ENCODE measurements at places on chromosomes 2 and 18.

- DNase-seq: no peak
Observed at GRCh38 chr2:234368861-234369261, 128.0 kb downstream of the ARL4C start.

DNA sequence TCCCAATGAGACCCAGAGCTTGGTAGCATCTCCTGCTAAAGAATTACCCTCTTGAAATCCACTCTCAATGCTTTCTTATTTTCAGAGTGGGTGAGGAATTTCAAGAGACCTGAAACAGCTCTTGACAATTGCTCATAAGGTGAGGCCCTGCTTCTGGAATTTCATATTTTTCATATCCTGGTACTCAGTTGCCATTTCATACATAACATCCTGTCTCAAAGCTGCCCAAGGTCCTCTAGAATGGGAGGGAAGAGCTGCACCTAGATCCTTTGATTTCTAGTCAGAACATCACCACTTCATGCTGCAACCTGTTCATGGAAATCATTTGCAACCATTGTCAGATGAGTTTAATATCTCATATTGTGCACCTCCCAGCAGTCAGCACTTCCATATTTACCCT is 404.8 kb upstream of the GALNT5 start:
- no peak for DNase-seq

DNA sequence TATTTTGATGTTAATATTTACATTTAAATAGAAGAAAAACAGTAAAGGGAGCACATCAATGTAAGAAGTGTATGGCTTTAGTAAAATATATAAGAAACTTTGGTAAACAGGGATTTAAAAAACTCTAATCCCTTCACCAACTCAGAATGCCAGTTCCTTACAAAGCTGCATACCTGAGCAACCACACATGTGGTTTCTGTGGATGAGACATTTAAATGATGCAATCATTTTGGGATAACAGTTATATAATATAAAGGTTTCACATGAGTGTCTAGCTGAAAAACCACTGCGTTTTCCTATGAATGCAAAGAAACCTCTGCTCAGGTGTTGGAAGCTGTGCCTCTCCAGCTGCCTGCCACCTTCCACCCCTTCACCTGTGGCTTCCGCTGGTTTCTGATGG is 209.1 kb upstream of the REV1 start:
- DNase-seq: no peak

- no peak for DNase-seq
Observed at GRCh38 chr2:129798301-129798581, 181.2 kb upstream of the RAB6C start.

DNA sequence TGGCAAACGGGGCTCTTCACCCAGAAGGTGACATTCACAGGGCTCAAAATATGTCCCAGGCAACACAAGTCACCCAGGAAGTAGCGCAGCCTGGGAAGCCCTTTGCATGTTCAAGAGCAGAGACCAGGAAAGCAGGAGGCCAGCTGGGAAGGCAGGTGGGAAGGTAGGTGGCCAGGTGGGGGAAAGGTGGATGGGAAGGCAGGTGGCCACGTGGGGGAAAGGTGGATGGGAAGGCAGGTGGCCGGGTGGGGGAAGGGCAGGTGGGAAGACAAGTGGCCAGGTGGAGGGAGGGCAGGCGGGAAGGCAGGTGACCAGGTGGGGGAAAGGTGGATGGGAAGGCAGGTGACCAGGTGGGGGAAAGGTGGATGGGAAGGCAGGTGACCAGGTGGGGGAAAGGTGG is 102.7 kb downstream of the ZNF516 start:
- no peak for DNase-seq

DNA sequence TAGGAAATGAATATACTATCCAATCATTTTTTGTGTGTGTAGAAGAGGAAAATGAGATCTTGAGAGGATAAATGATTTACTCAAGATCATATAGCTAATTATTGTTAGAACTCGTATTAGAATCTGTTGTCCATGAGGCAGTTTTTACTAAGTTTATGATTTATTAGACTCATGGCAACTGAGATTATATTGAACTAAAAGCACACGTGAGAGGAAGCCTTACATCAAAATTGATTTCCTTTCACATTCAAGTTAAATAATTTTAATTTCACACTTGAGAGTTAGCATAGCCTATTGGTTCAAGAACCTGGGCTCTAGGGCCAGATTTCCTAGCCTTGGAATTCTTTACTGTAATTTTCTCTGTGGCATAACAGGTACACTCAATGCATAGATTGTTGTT is 552.3 kb downstream of the ERBB4 start:
- no peak for DNase-seq

DNA sequence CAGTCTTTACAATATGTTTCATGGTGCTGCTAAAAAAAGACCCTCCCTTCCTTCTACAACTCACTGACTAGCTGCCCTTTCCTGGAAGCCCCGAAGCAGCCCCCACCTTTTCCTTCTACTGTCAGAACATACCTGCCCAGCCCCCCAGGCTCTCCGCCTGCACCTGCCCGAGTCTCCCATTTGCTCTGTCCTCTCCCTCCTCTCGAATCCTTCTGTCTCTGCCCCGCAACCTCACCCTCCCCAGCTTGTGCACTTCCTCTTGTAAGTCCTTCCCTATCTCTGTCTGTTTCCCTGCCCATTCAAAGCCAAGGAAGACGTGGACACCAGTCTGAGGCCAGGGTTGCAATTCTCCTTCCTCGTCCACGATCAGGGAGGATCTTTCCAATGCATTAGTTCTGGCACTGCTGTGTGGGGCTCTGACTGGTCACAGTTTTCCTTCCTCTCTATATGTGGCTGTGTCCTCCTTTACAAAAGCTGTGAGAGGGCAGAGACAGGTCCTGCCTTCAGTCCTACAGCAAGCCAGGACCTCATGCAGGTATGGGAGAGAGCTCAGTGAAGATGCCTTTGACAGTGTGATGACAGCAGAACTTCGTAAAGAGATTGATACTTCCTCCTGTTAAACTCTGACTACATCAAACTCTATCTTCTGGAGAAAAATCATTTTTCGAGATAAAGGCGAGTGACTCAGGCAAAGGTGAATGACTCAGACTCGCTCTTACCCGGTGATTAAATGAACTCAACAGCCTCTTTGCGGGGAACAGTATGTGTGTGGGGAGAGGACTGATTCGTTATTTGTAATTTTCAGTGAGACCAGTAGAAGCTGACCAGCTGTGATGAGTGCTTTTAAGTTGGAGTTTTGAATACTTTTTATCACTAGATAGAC is 14.2 kb downstream of the TNFRSF11A start:
- no peak for DNase-seq

DNA sequence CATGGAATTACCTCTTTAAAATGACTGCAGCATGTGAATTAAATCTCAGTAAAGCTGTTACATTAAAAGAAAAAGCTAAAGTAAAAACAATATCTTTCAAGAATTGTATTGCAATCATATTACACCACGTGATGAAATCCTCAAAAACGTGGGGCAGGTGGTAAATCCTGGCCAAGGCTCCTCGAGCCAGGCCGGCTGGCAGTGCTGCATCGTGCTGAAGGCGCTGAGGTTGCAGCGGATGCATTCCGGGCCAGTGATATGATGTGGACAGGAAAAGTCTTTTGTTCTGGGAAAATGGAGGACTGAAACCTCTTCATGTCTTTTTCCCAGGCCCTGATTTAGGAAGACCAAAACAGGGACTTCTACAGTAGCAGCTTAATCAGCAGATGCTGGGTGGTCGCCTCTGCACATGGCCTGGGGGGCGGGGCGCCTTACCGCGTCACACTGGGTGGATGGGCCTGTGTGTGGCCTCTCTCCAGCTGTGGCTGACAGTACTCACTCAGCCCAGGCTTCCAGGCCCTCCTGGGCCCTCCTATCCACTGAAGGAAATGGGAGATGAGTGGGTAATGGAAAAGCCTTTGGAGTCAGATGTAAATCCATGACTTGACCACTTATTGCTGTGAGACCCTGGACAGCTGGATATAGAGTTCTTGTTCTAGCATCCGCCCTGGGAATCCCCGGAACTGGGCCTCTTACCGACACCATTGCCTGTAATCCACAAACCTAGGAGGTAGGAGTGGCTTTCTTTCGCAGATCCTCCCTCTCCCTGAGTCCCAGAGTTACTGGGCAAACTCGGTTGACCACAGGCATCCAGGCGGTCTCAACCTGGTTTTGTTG is 45.1 kb downstream of the PROC start:
- DNase-seq: no peak

GRCh38 chr18:50117863-50118262 is 77.1 kb downstream of the MYO5B start:
- no peak for DNase-seq

GRCh38 chr2:98807221-98807620 is 76.3 kb upstream of the MGAT4A start:
- no peak for DNase-seq

DNA sequence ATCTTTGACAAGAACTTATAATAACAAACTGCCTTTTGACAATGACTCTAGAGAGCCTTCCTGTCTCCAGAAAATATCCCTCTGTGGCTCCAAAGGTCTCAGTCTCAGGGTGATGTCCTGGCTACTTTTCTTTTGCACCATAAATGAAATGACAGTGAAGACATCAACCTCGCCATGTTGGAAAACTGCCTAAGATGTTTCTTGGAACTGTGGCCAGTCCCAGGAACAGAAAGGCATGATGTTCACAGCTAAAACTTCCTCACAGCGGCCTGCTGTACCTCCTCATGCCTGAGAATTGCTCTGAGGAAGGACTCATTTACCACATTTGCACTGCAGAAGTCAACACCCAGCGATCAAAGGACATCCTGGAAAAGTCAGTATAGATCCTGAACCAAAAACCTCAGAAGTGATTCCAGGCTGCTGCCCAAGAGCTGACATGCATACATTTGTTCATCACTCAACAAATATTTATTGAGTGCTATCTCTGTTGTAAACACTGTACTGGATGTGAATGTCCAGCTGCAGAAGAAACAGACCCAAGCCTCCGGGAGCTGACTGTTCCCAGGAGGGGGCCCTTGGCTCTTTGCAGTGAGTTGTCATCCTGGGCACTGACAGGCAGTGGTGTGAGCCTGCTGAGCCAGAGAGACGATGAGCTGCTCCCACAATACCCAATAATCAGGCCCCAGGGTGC is 64.3 kb upstream of the ACSL3 start:
- no peak for DNase-seq

DNA sequence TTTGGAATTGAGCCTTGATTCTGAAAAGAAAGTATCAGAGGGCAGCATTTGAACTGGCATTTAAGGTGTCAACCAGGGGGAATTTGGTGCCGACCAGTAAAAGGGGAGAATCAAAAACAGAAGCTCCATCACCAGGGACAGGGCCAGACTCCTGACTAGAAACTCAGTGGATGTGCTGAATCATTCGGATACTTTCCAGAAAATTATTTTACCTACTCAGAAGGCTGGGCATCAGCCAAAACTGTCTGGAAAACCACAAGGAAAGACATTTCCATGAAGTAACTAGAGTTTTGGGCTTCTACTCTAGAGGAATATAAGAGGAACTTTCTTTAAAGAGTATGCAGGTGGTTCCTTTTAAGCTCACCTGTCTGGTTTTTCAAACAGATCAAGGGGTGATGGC is 756.6 kb downstream of the RNF144A start:
- no peak for DNase-seq

DNA sequence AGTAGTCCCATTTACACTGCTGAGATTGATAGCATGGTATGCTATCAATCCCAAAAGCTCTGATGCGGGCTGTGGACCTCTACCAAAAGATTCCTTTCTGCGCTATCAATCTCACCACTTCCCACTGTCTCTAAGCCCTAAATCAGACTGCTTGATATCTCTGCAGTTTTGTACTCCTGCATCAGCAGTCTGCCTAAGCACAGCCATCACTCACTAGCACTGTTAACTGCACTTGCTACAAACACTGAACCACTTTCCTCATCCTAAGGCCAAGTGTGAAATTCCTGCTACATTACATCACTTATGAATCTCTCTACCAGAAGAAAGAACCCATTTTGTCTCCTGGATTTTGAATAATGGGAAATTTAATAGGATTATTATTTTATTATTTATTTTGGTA is 237.0 kb downstream of the HNMT start:
- DNase-seq: no peak

GRCh38 chr2:239928391-239929350 is 96.5 kb downstream of the NDUFA10 start:
- no peak for DNase-seq

- no peak for DNase-seq
Observed at GRCh38 chr2:112032224-112032586, 22.9 kb upstream of the TMEM87B start.

DNA sequence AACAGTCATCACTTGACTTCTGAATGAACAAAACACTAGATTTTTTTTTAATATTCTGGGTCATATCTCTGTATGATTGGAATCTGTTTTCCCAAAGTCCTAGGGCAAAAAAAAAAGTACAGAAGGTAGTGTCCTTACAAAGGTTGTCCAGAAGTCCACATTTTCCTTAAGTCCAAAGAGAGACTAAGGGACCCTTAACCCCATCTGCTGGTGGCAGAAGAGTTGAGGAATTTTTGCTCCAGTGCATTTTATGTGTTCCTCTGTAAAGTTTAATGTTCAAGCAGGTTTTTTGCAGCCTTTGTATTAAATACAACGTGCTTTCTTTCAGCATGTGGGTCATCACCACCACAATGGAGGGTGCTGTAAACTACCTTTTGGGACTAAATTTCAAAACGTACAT is 215.9 kb downstream of the SP3 start:
- no peak for DNase-seq

GRCh38 chr2:222993920-222994650 is 57.9 kb upstream of the KCNE4 start:
- no peak for DNase-seq

DNA sequence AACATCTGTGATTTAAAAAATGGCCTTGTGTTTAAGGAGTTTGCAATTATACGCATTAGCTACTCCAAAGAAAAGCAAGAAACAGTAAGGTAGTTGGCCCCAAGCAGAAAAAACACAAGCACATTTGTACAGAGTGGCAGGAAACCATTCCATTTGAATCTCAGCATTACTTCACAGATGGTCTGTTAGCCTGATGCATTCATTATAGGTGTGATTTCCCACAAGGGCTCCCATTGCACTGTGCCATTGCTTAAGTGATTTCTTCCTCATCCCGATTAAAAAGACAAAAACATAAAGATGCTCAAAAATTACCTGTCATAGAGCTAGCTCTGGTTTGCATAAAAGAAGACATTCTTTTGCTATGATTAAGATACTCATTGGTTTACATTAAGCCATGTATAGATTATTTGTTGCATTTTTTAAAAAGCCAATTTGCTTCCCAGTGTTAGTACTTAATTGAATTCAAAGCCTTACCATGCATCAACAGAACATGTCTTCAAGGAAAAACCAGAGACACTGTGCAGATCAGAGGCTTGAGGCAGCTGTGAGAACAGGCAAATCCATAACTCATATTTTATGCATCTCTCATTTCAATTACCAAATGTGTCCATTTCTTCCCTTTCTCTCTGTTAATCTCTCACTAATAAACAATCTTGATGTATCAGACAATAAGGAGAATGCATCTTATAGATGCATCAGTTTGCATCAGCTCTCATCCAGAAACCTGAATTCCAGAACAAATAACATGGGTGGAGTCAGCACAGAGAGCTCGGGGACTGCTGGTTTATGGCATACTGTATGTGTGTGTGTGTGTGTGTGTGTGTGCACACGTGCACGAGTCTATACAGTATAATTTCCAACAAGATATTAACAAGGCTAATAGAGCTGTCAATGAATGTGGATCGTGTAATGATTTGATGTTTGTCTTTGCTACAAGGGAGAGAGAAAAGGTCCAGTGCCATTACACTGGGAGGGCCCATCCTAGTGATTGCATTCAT is 558.6 kb upstream of the HS6ST1 start:
- DNase-seq: no peak
